Fibroblast of skin of abdomen (primary cell): ENCODE measurements at places on chromosomes 12 and 14.
A peak's percentile ranks its signal among the peaks of the same experiment; 100 is the strongest.

GRCh38 chr14:77003960-77004710, 24.4 kb downstream of the IRF2BPL start:
- no peak for DNase-seq

- peak; percentile 65 for DNase-seq
These were observed 615.2 kb downstream of the RPS29 start for GRCh38 chr14:48970943-48971342.

- DNase-seq, result no peak
These were observed at the start of gene TAS2R19 for GRCh38 chr12:11022520-11022919. Gene TAS2R19 (minus strand): TSS chr12:11022620. CDS start chr12:11022571, 49 bp downstream.

- no peak for DNase-seq
These were observed 10.1 kb downstream of the PDE6H start for GRCh38 chr12:14982991-14983390.

- DNase-seq, result no peak
These were observed 8.5 kb upstream of the BICD1 start for GRCh38 chr12:32098112-32098511.

- DNase-seq, result no peak
These were observed 62.2 kb downstream of the IFNG start for GRCh38 chr12:68097386-68097785.

DNA sequence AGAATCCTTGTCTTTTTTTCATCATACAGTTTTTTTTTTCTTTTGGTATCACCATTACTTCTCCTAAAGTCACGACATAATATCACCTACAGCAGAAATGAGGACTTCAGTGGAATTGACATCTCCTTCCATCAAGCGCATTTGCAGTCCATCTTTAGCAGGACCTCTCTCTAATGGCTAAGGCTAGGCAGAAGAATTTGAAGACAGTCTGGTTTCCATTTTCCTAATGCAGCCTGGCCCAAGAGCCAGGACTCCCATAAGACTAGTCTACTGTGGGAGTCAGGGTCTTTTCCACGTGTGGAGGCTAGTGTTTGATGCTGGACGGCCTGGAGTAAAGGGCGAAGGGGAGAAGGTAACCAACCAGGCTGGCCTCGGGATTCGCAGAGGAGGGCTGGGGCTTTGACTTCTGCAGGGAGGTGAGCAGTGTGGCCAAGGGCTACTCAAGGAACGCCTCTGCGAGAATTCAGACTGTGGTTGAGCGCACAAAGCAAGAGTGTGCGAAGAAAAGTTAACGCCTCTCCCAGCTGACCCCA, 769 bp upstream of the ZNF740 start:
- DNase-seq, result no peak

DNA sequence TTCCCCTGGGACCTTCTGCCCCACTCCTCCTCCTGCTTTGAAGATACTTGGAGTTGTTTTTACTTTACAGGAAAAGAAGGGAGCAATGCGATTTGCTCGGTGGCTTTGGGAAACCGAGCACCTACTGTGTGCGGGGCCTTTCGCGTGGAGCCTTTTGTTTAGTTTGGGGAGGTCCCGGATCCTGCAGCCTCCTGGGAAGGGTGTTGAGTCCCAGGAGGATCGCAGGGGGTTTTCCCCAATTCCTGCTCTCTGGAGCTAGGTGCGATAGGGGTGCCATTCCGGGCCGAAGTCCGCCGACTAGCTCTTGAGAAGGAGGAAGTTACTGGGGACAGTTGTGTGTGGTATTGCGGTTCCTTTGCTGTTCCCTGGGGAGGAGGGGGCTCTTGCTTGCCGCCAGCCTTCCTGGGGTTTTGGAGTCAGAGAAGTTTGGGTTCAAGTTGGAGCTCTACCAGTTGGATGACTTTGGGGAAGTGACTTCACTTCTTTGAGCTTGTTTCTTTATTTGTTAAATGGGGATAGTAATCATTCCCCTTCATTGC, 1.1 kb downstream of the BRI3BP start:
- no peak for DNase-seq

DNA sequence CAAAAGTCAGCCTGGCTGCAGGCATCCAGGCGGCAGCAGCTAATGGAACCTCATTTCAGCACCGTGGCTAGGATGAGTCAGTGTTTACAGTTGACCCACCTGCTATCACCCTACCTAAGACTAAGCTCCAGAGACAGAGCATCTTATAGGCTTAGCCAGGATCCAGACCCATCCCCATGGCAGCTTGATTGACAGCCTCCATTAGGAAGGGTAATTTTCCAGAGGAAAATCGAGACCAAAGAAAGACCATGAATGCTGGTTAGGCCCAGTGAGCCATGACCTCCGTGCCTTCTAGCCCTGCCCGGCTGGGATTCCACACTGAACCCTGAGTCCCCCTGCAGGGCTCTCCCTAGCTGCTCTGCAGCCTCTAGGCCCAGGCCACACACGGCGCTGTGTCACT, 38.7 kb downstream of the TUNAR start:
- no peak for DNase-seq

DNA sequence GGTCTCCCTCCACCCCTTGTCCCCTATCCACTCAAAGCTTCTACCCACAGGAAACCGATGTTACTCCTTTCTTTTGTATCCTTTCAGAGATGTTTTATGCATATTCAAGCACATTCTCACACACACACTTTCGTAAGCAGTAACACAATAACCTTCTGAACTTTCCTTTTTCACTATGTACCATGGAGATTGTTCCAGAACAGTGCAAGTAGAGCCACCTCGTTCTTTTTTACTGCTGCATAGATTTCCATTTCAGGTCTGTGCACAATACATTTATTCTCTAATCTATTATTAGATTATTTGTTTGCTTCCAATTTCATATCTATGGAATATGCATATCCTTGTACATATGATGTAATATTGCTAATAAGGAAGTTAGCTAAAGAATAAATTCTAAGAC, 60.3 kb downstream of the TBC1D30 start:
- DNase-seq, result no peak

GRCh38 chr12:112916270-112916669, 9.5 kb downstream of the OAS1 start:
- DNase-seq, result no peak

GRCh38 chr14:104076743-104077142, 8.8 kb upstream of the ASPG start:
- no peak for DNase-seq
